ENCODE measurements at places on chromosomes 1 and 21.

DNA sequence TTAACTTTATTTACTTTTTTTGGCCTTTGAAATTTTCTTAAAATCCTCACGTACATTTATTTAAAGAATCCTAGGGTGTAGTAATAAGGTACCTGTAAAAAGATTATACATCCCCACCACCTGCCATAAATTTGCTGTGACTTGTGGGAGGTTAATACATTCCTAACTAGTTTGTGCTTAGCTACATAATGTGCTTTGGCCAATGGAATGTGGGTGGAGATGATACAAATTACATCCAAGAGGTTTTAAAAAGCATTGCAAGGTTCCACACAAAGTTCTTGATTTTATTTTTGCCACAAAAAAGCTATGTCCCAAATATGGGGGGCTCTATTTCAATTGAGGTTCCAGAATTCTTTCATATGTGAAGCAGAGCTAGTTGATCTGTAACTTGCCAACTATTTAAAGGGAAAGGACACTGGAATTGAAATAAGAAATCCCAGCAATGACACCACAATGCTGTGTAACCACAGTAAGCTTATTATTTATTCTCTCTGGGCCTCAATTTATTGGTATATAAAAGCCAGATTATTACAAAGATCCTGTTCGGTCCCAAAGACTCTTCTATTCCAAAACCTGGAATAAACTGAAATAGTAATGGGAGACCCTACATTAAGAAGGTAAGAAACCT is 15.7 kb downstream of the ASPM start:
- DNase-seq: no peak

- no peak for DNase-seq
These were observed 34.9 kb downstream of the SEC16B start for GRCh38 chr1:177934927-177935326.

DNA sequence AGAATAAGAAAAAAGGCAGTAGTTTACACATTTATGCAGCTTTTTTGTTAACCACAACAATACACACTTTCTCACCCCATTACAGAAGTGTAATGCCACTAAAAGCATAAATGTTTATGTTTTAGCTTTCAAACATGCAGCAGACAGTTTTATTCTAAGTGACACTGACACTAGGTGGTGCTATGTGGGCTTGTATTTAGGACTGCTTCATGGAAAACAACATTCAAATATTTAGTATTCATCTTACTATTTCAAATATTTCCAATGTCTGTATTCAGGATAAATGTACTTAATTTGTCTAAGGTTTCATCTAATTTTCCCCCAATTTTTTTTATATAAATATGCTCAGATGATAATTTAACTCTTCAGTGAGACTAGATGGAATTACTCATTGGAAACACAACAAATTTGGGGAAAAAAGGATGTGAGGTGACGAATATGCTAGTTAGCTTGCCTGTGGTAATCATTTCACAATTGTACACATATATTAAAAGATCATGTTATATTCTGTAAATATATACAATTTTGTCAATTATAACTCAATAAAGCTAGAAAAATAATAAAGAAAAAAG is 71.4 kb downstream of the USP1 start:
- peak; percentile 42 for DNase-seq

- no peak for DNase-seq
These were observed 757 bp upstream of the SEMA4A start for GRCh38 chr1:156152628-156153027.

DNA sequence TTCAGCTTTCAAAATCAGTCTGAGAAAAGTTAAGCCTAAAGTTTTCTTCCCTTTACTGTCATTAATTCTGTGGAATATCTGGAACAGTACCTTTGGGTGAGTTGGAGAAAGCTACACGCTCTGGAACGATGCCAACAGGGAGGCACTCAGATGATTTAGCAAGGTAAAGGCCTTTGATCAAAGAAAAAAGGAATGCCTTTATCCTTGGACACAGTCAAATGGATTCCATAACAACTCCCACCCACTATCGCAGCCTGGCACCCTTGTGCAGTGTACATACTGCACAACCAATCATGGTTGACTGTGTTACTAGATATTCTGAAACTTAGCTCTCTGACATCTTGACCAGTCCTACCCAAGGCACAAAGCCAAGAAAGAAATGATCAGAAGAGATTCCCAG is 218.7 kb downstream of the PATJ start:
- DNase-seq: no peak

- no peak for DNase-seq
These were observed 153.2 kb downstream of the PIK3R3 start for GRCh38 chr1:45979074-45979777.

- no peak for DNase-seq
These were observed 40.4 kb downstream of the DAP3 start for GRCh38 chr1:155729031-155729898.

DNA sequence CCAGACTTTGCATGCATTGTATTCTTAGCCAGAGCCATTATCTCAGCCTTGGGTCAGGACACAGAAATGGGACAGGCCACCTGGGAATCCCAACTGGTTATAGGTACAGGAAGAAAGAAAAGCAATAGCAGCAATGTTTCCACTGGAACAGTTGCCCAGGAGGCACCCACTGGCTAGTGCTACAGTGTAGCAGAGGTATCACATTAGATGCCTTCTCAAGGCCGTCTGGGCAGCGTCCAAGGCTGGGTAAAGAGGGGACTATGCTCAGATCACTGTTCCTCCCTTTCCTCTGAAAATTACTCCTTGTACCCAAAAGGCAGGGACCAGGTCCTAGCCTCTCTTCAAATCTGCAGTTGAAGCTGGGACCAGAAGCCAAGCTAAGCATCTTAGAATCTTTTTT is 2.6 kb downstream of the CREB3L4 start:
- no peak for DNase-seq

DNA sequence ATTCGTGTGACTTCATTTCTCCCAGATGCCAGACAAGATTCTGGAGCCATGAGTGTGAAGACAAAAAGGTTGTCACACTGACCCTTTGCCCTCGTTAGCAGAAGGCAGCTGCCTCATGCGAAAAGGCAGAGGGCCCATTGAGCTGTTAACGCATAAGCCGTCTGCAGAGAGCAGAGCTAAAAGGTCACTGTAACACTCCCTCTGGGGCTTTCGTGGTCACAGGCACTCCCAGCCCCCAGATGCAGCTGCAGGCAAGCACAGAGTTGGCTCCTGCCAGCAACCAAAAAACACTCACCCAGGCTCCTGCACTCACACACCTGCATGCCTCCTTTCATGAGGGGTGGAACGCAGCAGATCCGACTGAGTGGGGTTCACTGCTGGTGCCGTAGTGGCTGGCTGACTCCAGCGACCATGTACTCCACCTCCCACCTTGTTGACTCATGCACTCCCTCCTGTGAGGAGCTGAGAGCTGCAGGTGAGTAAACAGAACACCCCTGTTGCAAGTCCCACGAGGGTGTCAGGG is 287.5 kb downstream of the SMYD3 start:
- no peak for DNase-seq

GRCh38 chr21:32733990-32734613 is 6.3 kb upstream of the SYNJ1 start:
- no peak for DNase-seq

DNA sequence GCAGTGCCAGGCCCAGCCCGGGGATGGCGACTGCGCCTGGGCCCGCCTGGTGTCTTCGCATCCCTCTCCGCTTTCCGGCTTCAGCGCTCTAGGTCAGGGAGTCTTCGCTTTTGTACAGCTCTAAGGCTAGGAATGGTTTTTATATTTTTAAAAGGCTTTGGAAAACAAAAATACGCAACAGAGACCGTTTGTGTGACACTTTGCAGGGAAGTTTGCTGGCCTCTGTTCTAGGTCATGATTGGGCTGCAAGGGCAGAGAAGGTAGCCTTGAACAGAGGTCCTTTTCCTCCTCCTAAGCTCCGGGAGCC is 719 bp downstream of the SOD1 start:
- DNase-seq: no peak

- no peak for DNase-seq
These were observed 74.6 kb downstream of the MAP3K7CL start for GRCh38 chr21:29205009-29205408.

- peak; percentile 46 for DNase-seq
These were observed 15.0 kb upstream of the F5 start for GRCh38 chr1:169601096-169601881.

GRCh38 chr21:34035619-34036354 is 37.6 kb upstream of the MRPS6 start:
- DNase-seq: no peak

- DNase-seq: no peak
These were observed 13.9 kb downstream of the ABCB10 start for GRCh38 chr1:229544587-229544986.

DNA sequence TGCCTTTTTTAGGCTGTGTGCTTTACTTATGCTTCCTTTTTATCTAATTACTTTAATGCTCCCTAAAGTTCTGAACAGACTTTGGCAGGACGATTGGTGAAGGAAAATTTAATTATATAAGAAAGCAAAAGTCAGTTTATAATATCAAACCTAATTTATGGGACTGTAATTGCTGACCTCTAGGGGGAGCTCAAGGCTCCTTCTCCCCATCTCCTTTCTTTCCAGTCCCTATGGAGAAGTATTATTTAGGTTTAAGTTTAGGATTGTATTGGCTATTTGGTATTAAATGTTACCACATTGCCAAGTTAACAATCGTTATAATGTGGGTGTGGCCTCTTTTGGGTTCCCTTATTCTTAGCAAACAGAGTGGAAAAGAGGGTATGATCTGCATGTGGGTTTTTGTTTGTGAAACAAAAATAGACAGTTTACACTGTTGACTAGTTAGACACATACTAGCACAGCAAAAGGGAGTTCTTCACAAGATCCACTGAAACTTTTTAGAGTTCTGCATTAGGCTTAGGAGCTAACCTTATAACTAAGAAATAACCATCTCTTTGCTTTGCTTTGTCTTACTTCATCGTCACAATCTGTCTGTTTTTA is 48.2 kb upstream of the TNFSF4 start:
- peak; percentile 12 for DNase-seq

DNA sequence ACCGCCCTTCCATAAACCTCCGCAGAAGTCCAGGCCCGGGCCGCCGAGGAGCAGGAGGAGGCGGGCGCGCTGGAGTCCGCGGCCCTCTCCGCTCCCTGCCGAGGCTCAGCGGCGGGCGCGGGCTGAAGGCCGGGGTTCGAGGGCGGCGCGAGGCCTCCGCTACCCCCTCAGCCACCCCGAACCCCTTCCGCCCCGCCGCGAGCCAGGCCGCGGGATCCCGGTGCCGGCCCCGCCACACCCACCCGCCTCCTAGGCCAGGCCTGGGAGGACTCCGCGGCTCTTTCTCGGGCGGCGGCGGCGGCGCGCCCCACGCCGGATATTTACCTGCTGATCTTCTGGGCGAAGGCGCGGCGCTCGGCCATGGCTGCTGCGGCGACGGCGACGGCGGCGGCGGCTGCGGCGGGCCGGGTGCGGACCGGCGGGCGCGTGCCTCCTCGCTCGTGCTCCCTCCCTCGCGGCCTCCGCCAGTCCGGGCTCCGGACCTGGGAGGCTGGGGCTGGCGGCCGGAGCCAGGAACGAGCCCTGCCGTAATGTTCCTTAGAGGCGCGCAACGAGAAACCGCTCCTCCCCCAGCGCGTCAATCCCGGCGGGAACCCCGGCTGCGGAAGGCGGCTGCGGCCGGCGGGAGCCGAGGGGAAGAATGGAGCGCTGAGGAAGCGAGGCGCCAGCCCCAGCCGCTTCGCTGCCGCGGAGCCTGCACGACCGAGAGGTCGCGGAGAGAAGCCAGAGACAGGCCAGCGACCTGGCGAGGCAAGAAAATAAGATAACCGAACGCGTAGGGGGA is at the start of gene DOCK7:
Gene DOCK7 (minus strand): TSS at position 484 of the 784 bp plus-strand sequence. CDS start 122 bp downstream, at position 362.
- DNase-seq: peak; percentile 48

DNA sequence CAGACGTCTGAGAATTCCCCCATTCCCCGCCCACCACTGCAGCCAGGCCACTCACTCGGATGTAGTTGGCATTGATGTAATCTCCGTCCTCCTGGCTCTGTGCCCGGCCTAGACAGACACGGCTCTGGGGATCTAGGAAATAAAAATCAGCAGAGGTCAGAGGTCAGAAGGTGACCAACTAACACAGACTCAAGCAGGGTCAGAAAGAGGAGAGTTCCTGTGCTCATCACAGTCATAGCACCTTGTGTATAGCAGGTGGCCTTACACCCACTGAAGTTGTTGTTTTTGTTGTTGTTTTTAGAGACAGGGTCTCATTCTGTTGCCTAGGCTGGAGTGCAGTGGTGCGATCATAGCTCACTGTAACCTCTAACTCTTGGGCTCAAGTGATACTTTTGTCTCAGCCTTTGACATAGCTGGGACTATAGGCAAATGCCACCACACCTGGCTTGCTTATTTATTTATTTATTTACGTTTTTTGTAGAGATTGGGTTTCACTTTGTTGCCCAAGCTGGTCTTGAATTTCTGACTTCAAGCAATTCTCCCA is 4.9 kb downstream of the PTPN7 start:
- no peak for DNase-seq

DNA sequence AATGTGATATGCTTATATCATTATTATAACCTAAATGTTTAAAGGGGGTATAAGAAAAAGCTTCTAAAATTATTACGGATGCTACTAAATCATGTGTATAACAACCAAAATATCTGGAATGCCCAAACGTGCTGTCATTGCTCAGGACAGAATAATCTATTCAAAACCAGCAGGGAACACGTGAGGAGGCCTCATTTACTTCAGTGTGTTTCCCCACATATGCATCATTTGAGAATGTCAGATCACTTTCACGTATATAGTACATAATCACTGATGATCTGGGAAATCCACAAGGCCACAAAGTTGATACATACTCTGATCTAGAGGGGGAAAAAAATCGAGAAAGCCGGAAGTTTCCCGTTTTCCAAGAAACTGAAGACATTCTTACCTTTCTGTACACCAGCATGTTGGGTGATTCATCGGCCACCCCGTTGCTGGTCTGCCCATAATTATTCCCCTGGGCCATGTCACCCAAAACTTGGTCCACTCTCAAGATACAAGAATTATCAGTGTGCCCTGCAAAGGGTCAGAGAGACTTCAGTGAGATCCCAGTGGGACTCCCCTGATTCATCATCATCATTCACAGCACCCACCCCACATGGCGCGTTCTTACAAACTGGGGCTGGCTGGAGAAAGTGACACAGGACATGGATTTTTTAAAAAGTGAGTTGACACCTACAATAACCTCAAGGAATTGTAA is 1.5 kb downstream of the RGS7 start:
- no peak for DNase-seq

DNA sequence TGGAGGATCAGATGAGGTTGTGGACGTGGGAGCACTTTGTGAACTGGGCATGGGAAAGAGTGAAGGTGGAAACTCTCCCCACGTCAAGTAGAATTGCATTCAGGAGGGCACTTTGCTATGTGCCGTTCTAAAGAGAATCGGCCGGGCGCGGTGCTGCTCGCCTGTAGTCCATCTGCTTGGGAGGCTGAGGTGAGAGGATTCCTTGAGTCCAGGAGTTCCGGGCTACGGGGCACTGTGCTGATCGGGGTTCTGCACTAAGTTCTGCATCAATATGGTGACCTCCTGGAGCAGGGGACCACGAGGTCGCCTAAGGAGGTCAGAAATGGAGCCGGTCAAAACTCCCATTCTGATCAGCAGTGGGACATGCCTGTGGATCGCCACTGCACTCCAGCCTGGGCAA is 141.9 kb downstream of the PEX14 start:
- no peak for DNase-seq

DNA sequence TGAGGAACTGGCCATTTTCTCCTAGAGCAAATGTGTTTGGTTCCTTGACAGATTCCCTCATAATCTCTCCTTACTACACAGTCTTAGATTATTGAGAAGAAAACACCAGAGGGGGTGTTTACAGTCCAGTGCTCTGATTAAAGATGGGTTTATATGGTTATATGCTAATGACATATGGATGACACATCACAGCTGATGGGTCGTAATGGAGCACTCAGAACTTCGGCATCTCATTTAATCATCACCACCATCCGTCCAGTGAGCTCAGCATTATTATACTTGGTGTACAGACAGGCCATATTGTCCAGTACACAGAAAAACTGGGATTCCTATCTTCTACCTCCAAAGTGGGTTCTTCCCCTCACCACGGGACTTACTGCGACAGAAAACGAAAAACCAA is 22.3 kb upstream of the NR5A2 start:
- no peak for DNase-seq

Measured in activated CD4-positive, alpha-beta T cell treated with anti-CD3 and anti-CD28 coated beads, Interleukin-2, Interleukin-4, amounts not matched to agents 100 ng/mL and 50 ng/mL, durations not matched to agents 16 hours and 8 hours (primary cell).